ENCODE measurements at places on chromosomes 11 and 22. TPM values are rescaled to one million over a fixed set of nuclear protein-coding genes. Genes with fewer than 3 reads are reported as not detected.

- peaks cover 6% of the 10 kb centered on the region for H3K4me1 ChIP-seq
- no peaks in the 10 kb centered on the region for H3K27me3 ChIP-seq
- no peak overlapping the region for H3K4me3 ChIP-seq
Observed at GRCh38 chr11:1299621-1300020, 9.8 kb downstream of the TOLLIP start.

GRCh38 chr22:30445438-30446145, 20.0 kb downstream of the MTFP1 start:
- no peak for DNase-seq
- H3K27ac ChIP-seq, result no peak overlapping the region
- no peaks in the 10 kb centered on the region for H3K4me1 ChIP-seq

- no peaks in the 10 kb centered on the region for H3K27me3 ChIP-seq
- no peaks in the 10 kb centered on the region for H3K36me3 ChIP-seq
- peak overlapping the region; percentile 89 for H3K27ac ChIP-seq
Observed at GRCh38 chr11:69443138-69443967, 38.1 kb upstream of the LINC01488 start.

- H3K27me3 ChIP-seq, result no peaks in the 10 kb centered on the region
- no peaks in the 10 kb centered on the region for H3K4me1 ChIP-seq
- no peak overlapping the region for H3K4me3 ChIP-seq
- peak; percentile 32 for DNase-seq
Observed at GRCh38 chr11:124301548-124301947, 12.2 kb downstream of the OR8D1 start.

DNA sequence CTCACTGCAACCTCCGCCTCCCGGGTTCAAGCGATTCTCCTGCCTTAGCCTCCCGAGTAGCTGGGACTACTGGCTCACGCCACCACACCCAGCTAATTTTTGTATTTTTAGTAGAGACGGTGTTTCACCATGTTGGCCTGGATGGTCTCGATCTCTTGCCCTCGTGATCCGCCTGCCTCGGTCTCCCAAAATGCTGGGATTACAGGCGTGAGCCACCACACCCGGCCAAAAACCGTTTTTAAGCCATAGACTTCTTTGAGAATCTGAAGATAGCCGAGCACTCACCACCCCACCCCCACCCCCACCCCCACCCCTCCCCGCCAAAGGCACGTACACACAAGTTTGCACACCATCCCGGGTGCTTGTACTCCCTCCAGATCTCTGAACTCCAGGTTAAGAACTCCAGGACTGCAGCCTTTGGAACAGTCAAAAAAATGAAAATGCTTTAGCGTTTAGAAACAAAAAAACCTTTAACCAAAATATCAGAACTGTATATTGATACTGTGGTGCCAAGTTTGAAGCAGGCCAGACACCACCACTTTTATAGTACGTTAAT, 1.5 kb downstream of the CRKL start:
- H3K27me3 ChIP-seq, result no peaks in the 10 kb centered on the region
- H3K36me3 ChIP-seq, result no peaks in the 10 kb centered on the region
- no peak for DNase-seq
- peak overlapping the region; percentile 100 for H3K4me3 ChIP-seq

Gene LRRC32
- polyA plus RNA-seq, result 77.2 TPM

Gene HMBS
- polyA plus RNA-seq, result 24.8 TPM

Gene HIC2
- polyA plus RNA-seq, result 1.9 TPM

Gene MMP8
- not detected for polyA plus RNA-seq
